ENCODE measurements at places on chromosomes 7 and 10.

GRCh38 chr10:114662646-114663217 lies 4.7 kb upstream of the ABLIM1 start:
- no peak for DNase-seq

DNA sequence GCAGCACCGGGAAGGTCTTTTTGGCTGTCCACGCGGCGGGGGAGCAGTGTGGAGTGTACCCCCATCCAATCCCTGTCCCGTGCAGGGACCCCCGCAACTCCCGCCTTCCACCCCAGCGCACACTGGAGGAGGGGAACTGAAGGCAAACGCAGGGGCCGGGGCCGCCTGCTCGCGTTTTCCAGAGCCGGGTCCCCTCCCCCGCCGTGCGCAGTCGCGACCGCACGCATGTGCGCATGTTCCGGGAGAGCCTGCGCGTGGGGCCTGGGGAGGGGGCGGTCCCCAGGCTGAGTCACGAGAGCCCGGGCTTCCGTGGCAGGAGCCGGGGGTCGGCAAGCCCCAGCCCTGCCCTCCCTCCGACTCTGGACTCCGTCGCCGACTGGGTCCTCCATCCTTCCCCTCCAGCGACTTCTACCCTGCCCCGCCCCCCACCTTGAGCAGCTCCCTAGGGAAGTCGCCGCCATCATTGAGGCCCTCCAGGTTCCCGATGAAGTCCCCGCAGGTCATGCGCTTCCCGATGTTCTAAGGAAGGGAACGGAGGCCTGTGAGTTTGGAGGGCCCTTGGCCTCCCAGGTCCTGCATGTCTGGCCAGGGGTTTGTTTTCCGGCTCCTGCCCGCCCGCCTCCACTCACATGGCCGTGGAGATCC lies 8.0 kb downstream of the PSD start:
- DNase-seq: peak; percentile 72

- no peak for DNase-seq
Observed at GRCh38 chr7:37945336-37945735, 24.9 kb downstream of the EPDR1 start.

DNA sequence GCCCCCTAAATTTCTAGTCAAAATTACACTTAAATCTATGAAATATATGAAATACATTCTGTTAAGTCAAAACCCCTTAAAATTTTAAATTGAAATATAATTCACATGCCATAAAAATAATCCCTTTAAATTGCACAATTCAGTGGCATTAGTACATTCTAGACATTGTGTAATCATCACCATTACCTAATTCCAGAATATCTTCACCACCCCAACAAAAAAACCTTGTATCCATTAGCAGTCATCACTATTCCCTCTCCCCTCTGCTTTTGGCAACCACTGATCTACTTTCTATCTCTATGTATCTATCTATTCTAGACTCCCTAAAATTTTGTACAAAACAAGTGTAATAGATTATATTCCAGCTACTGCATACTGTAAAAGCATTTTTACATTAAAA lies 261.2 kb downstream of the GLI3 start:
- no peak for DNase-seq

DNA sequence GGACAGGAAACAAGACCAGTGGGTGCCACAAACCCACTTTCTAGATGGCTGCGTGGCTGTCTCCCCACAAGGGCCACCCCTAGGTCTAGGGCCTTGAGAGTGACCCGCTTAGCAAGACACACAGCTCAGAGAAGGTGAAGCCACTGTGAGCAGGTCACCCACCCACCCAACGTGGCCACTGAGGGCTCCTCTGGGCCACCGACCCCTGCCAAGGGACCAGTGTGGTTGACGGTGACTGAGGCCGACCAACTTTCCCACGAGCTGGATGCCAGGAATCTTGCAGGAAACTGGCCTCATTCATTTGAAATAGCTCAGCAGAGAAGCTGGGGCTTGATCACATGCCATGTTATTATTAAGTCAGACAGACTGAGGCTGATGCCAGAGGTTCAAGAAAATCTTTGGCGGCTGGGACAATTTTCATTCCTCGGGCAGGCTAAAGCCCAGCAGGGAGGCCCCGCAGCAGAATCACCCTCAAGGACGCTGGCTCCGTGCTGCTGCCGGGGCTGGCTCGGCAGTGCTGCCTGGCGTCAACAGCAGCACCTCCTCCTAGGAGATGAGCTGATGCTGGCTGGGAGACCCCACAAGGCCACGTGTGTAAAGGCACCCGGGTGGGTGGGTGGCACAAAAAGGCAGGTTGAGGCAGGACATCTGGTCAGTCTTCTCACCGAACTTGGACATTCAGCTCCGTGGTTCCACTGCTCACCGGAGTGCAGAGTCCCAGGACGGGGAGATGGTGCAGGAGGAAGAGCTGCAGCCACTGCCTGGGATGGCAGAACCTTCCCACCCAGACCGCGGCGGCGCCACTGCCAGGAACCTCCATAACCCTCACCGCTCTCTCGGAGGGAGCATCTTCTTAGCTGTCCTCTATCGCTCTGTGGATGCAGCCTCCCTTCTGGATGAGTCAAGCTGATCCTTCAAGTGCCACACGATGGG lies 57.8 kb downstream of the ZRANB1 start:
- no peak for DNase-seq

- DNase-seq: no peak
Observed at GRCh38 chr7:92504563-92504962, 23.8 kb downstream of the PEX1 start.

DNA sequence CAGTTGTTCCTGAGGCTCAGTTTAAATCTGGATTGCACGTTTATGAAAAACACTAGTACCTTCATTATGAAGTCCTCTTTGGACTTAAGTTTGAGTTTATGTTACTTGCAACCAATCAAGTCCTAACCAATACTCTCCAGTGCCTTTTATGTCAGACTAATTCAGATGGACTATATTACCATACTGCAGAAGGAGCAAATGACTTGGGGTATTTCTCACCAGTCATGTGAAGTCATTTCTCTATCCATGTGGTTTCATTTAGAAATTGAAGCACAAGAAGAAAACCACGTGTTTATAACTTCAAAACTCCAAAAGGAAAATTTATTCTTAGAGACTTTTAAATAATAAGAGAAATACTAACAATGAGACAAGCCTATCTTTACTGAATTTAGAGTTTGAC lies 201.6 kb downstream of the MBL2 start:
- no peak for DNase-seq

- no peak for DNase-seq
Observed at GRCh38 chr7:156015237-156016020, 203.2 kb upstream of the SHH start.

GRCh38 chr10:29811751-29812427 lies 177.1 kb upstream of the SVIL start:
- DNase-seq: peak; percentile 7

DNA sequence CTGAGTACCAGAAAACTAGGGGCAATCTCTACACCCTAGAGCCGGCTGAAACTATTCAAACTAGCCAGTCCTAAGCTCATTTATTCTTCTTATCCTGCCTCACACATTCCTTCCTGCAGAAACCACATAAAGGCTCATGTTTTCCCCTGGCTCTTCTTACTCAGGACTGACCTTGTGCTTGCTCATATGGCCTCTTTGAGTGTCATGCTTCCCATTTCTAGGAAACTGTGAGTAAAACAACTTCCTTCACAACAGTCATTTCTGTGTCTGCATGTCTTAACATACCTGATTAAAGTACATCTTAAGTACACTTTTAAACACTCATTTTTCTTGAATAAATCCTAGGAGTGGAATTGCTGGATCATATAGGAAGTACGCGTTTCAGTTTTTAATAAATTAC lies 52.3 kb upstream of the KIAA1217 start:
- no peak for DNase-seq

GRCh38 chr10:132113766-132114365 lies 48.1 kb downstream of the JAKMIP3 start:
- no peak for DNase-seq

GRCh38 chr10:91694170-91694794 lies 61.4 kb upstream of the PPP1R3C start:
- DNase-seq: no peak

GRCh38 chr10:82628373-82628772 lies 753.4 kb downstream of the NRG3 start:
- no peak for DNase-seq

GRCh38 chr7:18064242-18064838 lies 36.7 kb upstream of the PRPS1L1 start:
- peak; percentile 16 for DNase-seq

DNA sequence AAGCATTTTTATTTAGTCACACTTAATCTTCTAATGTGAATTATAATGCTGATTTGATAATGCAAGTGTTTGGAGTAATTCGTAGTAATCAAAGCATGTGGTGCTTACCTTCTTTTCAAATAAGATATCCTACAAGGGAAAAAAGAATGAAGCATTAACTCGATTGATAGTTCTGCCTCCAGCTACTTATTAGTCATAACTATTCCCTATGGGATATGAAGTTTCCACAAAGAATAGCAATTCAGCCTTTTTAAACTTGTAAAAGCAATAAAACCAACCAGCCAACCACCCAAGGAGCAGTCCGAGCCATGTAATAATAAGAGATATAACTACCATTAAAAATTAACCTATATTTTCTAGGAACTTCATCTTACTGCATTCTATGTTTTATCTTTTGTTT lies 11.6 kb downstream of the COL28A1 start:
- DNase-seq: no peak

GRCh38 chr10:113187063-113187777 lies 237.2 kb downstream of the TCF7L2 start:
- no peak for DNase-seq

DNA sequence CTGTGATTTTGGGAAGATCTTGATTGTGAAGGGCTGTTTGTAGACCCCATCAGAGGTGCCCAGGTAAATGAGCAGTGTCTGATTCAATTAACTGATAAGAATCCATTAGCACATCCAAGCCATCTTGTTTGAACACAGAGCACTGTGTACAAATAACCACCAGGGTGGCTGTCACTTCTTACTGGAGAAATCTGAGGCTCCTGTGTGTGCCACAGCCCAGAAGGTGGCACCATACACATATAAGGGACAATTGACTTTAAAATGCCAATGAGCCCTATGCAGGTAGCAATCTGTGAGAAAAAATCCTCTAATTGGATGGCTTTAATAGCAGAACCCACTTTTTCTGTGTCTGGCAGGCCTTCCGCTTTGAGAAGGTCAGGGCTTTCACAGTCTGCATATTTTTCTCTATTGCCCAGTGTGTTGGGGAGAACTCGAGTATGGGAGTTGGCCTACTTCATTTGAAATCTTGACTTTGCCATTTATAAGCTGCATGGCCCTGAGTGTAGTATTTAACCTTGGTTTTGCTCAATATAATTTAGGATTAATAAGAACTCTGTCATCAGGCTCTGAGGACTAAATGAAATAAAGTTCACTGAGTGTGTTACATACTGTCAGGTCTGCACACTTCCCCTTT lies 517.4 kb downstream of the CCSER2 start:
- DNase-seq: no peak

GRCh38 chr10:96401036-96401435 lies 42.2 kb upstream of the OPALIN start:
- no peak for DNase-seq

DNA sequence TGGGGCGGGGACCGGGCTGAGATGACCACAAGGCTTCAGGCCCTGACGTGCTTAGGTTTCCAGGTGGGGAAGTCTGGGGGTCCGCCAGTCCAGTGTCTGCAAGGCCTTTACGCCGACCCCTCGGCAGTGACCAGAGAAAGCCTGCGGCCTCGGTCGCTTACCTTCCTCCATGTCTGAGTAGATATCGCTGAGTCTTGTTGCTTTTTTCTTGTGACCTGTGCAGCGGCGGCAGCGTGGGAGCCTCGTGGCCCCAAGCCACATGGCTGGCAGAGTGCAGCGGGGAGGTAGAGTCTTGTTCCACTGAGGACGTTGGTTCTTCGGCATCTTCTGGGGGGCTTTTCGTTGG lies 329 bp downstream of the NOLC1 start:
- peak; percentile 60 for DNase-seq

GRCh38 chr10:34198953-34199352 lies 616.1 kb downstream of the PARD3 start:
- DNase-seq: no peak

GRCh38 chr7:55877308-55877707 lies 9.9 kb upstream of the ZNF713 start:
- DNase-seq: no peak

GRCh38 chr7:74372511-74373111 lies 81.1 kb upstream of the GTF2IRD1 start:
- no peak for DNase-seq

GRCh38 chr10:873020-873419 lies 58.5 kb downstream of the LARP4B start:
- DNase-seq: no peak

GRCh38 chr7:17556247-17556956 lies 257.9 kb downstream of the AHR start:
- no peak for DNase-seq

GRCh38 chr7:79553811-79554555 lies 100.5 kb upstream of the MAGI2 start:
- no peak for DNase-seq
